ENCODE measurements at places on chromosomes 2 and 18.
A peak's percentile ranks its signal among the peaks of the same experiment; 100 is the strongest.

- DNase-seq = no peak
Observed at GRCh38 chr18:51123481-51123880, 74.0 kb downstream of the MEX3C start.

DNA sequence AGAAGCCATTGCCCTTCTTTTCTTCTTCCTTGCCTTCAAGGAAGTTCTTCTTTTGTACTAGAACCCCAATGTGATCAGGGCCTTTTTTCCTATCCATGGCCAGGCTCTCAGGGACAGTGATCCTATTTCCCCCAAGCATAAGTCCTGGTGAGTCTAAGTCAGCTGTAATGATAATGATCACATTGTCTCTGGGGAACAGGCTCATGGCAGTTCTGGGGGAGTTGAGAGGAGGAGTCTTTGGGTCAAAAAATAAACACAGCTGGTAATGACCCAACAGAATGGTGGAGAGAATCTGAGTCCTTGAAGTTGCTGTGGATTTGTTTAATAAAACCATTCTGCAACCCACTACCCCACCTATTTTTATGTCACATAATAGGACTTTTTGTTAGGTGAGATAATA lies 96.6 kb downstream of the SOCS6 start:
- no peak for DNase-seq

GRCh38 chr2:158202161-158202815 lies 100.6 kb downstream of the UPP2 start:
- no peak for DNase-seq

GRCh38 chr18:48317781-48318381 lies 91.3 kb downstream of the ZBTB7C start:
- no peak for DNase-seq

GRCh38 chr2:73944714-73945113 lies 18.0 kb downstream of the DGUOK start:
- no peak for DNase-seq

GRCh38 chr2:140679752-140680151 lies 1451.1 kb downstream of the LRP1B start:
- no peak for DNase-seq

DNA sequence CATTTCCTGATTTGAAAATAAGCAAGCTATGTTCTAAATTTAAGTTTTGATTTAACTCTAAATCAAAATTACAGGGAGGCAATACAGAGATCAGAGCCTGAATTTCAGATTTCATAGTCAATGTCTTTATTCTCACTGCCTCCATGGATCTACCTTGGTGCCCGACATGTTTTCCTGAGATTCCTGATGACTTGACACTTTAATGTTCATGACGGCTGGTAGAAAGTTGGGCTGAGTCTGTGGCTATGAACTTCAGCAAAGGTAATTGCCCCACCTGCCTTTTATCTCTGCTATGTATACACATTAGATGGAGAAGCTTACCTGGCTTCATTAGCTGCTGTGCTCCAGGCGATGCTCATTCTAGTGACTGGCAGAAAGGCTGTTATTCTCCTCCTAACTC lies 1390.5 kb upstream of the CELF4 start:
- DNase-seq = no peak

DNA sequence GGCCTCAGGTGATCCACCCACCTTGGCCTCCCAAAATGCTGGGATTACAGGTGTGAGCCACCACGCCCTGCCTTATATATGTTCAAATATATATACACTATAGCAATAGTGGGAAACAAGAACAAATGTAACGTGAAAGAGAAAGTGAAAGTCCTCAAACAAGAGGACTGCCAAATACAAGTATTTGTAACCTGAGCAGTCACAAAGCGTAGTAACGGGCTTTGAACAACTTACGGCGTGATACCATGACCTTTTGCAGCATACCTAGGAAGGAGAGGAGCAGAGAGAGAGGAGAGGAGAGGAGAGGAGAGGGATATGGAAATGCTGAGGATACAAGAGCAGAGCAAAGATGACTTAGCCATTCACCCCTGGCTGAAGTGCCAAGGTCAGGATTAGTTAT lies 113.8 kb upstream of the RGPD4 start:
- no peak for DNase-seq

GRCh38 chr2:86023366-86023712 lies 82.3 kb downstream of the POLR1A start:
- DNase-seq = no peak

GRCh38 chr18:6557770-6558248 lies 143.1 kb upstream of the L3MBTL4 start:
- DNase-seq = no peak

- no peak for DNase-seq
Observed at GRCh38 chr18:35728676-35729075, 147.1 kb downstream of the GALNT1 start.

DNA sequence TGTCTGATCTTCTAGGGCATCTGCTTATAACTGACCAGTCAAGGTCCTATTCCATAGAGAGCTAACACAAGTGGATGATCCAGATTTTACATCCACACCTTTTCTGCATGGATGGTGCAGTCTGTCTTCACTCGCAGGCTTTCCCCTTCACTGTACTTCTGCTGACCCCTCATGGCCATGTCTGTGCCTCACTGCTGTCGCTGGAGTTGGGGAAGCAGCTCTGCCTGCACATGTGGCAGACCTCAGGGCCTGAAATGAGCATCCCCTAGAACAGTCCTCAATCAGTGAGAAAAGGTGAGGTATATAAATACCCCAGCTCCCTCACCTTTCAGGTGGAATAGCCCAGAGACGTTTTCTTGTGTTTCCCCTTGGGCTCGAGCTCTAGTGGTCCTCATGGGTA lies 233.8 kb downstream of the ANKRD36B start:
- DNase-seq = no peak

- DNase-seq = no peak
Observed at GRCh38 chr2:101793277-101793969, 95.9 kb downstream of the MAP4K4 start.

- no peak for DNase-seq
Observed at GRCh38 chr2:22600156-22600555, 784.8 kb upstream of the KLHL29 start.

- DNase-seq = peak; percentile 36
Observed at GRCh38 chr2:96241900-96242611, 23.7 kb downstream of the TMEM127 start.

GRCh38 chr18:71583252-71583651 lies 960.9 kb downstream of the CBLN2 start:
- no peak for DNase-seq

DNA sequence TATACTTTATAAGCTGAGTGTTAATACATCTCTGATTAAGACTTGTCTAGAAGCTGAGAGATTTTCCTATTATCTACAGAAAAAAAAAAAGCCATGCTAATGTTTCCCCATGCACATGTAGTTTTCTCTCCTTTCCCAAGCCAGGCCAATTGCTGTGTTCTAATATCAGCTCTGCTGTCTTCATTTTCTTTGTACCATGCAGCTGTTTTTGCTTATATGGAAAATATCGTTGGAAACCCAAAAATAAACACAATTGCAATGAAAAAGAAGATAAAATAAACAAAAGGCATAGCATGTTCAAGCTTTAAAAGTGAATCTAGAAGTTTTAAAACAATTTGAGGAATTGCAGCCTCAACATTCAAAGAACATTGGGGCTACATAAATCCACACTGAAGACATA lies 817.4 kb upstream of the ACVR2A start:
- no peak for DNase-seq

DNA sequence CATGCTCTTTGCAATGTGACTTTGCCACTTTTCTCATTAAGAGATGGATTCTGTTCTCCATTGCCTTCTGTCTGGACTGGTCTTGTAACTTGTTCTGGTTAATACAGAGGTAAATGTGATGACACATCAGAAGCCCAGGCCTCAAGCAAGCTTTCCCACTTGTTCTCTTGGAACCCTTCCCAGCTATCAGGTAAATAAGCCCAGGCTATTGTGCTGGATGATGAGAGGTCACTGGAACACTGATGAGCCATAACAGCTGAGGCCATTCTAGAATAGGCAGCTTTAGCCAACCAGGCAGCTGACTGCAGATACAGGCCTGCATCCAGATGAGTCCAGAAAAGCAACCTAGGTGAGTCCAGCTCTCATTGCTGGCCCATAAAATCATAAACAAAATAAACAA lies 1007.0 kb upstream of the ACVR2A start:
- DNase-seq = no peak

DNA sequence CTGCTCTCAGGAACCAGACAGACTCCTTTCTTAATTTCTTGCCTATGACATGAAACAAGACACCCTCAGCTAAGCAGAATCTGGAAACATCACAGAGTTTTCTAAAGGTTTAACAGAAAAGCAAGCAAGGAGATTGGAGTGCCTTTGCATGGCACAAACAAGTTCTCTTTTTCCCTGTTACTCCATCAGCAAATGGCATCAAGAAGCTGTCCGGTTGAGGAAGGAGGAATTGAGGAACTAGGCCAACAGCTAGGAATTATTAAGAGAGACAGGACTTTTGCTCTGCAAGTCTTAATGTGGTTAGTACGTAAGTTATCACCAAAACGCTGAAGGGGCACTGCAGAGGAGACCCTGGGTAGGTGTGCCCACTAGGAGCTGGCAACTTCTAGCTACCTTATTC lies 53.2 kb downstream of the NEB start:
- no peak for DNase-seq

DNA sequence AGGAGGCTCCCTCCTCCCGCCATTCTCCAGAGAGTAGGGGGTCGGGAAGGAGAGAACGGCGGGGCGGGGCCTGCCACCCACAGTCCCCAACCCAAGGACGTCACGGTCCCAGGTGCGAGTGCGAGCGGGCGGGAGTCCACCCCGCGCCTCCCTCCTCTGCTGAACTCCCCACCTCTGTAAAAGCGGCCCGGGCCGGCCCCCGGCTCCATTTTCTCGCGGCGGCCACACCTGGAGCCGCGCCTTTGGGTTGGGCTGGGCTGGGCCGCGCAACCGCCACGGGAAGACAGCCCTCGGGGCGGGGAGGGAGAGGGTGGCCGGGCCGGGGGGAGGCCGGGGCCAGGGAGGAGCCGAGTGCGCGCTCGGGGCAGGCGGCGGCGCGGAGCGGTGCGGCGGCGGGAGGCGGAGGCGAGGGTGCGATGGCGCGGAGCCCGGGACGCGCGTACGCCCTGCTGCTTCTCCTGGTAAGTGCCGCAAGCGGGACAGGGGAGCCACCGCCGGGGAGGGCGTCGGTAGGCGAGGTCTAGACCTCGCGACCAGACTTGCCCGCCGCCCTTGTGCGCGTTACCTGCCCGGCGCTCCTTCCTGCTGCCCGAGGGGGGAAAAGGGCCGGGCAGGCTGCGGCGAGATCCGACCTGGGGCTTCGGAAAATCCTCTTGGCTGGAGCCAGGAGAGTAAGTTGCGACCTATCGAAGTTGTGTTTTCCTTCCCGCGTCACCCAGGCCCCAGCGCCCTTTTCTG lies at the start of gene DSG2:
Gene DSG2, plus strand, starts transcription at position 342 of the 738 bp plus-strand sequence. Its CDS starts 75 bp downstream, at position 417.
- peak; percentile 11 for DNase-seq

DNA sequence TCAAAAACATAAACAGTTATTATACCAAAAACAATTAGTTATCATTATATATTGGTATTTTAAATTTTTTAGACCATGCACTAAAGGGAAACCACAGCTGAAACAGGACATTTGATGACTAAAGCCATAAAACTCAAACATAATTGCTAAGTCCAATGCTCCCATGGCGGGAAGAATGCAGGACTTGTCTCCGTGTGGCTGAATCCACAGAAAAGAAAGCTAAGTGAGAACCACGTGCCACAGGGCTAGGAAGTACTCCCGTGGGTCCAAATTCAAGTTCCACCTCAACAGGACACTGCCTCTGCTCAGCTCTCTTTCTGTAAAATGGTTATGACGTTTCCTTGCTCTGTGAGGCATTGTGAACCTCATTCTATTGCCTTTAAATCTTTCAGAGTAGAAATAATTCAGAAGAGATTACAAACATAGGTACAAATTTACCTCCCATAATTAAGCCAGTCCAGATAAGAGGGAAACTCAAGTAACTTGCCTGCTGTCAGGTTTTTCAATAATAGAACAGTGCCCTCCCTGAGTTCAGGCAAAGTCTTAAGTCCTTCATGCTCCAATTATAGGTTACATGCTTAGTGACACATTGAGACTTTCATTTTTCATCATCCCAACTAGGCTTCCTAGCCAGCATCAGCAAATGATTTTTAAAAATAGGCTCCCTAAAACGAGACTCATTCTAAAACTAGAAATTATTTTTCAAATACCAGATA lies 36.7 kb downstream of the FTCDNL1 start:
- no peak for DNase-seq

DNA sequence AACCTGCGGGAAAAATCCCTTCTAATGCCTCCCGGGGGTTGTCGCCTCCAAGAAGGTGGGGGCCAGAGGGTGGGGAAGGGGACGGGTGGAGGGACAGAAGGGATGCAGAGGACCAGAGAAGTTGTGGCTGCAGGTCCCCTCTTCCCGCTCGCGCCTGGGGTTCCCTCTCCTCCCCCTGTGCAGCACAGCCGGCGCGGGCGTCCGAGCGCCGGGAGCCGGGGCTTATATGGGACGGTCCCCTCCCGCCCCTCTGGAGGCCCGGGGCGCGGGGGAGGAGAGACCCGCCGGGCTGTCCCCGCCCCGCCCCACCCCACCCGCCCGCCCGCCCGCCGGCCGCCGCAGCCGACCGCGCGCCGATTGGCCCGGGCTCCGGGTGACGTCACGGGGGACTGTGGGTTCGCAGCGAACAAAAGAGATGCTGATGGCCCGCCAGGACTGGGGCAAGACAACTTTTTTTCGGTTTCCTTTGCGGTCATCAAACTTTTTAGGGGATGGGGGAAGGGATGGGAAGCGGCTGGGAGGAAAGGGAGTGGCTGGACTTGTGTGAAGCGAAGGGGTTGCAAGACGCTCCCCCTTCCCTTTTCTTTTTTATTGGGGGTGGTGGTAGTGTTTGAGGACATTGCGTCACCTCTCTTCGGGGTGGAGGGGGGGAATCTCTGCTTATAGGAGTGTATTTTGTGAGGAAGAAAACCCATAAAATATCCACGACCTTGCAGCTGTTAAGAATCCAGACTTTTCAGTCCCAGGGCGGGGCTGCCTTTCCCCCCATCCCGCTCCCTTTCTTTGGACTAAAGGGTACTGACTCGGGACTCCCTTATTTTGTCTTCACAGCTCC lies at the start of gene FN1:
Gene FN1, minus strand, starts transcription at position 199 of the 835 bp plus-strand sequence. CDS start 266 bp downstream, outside the sequence.
- DNase-seq = peak; percentile 57

- DNase-seq = no peak
Observed at GRCh38 chr18:78981394-78981831, 1.8 kb downstream of the SALL3 start.

GRCh38 chr2:219252084-219252483 lies 959 bp upstream of the TUBA4B start:
- no peak for DNase-seq

DNA sequence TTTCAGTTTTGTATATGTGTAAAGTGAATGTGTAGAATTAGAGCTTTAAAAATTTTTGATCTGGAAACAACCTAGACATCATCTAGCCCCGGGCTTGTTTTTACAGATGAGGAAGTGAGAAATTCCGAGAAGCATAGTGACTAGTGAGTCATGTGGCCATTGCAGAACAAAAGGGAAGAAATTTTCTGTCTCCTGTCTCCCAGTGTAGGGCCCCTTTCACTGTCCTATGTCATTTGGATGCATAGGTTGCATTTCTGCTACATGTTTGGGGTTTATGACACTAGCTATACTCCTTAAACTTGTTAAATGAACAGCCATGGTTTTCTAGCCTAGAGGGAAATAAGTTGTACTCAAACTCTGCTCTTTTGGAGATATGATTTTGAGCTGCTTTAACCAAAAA lies 84.6 kb downstream of the PLCL1 start:
- DNase-seq = no peak
